ENCODE measurements at places on chromosomes 1 and 21.
A peak's percentile ranks its signal among the peaks of the same experiment; 100 is the strongest.

- no peak for DNase-seq
Measured at GRCh38 chr1:233368789-233369130, 41.2 kb downstream of the MAP3K21 start.

- no peak for DNase-seq
Measured at GRCh38 chr1:36133484-36133883, 8.5 kb upstream of the COL8A2 start.

DNA sequence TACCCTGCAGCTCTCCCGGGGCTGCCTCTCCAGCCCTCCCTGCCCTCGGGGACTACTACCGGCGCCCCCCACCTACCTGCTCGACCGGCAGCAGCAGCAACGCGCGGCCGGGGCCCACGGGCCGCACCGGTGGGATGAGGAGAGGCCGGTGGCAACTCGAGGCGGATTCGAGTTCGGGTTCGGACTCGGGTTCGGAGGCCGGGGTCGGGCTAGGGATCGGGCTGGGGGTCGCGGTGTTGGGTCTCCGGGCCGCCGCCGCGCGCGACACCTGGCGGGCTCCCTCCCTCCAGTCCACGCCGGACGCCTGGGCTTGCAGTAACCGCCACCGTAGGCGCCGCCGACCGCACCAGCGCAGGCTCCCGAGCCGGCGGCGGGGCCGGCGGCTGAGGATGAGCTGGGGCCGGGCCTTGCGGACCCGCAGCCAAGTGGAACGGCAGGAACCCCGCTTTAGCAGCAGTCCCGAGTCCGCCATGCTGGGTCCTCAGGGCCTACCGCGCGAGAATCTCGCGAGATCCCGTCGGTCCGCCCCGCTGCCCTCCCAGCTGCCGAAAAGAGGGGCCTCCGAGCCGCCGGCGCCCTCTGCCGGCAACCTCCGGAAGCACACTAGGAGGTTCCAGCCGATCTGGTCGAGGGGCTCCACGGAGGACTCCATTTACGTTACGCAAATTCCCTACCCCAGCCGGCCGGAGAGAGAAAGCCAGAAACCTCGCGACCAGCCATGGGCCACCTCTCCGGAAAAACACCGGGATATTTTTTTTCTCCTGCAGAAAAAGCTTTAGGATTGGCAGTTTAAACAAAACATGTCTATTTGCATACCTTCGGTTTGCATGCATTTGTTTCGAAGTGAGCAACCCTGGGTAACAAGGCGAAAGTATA lies at the start of gene NOL9:
Gene NOL9 (minus strand): TSS at position 483 of the 876 bp plus-strand sequence. CDS start 11 bp downstream, at position 472.
- peak; percentile 86 for DNase-seq

DNA sequence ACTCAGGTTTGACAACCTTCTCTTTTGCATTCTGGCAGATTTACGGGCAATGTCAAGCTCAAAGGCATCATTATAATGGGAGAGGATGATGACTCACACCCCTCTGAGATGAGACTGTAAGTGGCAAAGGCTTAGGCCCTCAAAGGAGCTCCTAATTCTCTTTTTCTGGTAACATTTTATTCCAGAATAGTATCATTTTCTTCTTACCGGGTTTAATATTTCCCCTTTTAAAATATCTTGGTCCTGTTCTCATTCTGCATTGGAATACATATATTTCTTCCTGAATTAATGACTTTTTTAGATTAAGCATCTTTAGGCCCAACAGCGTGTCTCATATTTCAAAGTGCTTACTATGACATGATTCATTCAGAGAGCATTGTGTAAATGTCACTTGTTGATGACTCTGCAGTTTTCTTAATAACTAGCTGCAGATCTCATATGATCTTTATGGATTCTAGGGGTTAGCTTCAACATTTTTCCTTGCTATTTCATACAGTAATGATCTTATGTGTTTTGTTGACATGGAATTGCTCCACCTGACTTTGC lies 1.7 kb downstream of the PITHD1 start:
- DNase-seq, result no peak

GRCh38 chr1:239250353-239251035 lies 135.9 kb upstream of the CHRM3 start:
- no peak for DNase-seq

GRCh38 chr1:12336413-12336812 lies 106.6 kb downstream of the VPS13D start:
- no peak for DNase-seq

DNA sequence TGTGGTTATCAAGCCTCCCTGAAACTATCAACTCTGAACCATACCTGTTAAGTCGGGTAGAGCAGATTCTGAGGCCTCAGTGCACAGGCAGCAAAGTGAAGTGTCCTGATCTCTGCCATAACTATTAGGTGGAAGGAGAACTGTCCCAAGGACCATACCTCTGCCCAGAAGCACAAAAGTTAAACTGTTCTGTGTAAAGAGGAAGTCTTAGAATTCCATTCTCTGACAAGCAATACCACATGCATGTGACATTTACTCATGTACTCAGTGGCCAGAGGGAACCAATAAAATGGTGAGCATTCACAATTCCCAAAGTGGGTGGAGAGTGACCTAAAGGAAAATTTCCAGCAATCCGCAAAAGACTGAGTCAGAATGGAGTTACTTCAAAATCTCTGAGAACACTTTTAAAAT lies 61.0 kb downstream of the TOR3A start:
- no peak for DNase-seq
